ENCODE measurements at places on chromosomes 4 and X.

- no peak for DNase-seq
Measured at GRCh38 chr4:21113496-21114223, 413.4 kb downstream of the PACRGL start.

- no peak for DNase-seq
Measured at GRCh38 chr4:1406981-1407656, 877 bp upstream of the NKX1-1 start.

DNA sequence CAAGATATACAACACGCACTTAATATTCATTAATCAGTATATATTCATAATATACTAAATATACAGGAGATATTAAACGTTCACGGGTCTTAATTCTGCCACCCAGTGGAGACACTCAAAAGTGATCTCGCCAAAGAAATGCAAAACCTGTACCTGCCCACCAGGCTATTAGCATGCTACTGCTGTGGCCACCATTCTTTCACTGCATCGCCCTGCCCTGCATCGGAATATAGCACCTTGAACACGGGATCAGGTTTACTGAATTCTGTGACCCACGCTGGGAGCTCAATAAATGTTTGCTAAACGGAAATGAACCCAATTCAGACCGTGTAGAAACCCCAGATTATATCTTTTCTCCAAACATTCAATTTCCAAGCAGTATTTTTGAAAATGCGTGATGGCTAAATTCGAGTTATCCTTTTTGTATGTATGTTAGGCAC lies 840 bp upstream of the CLCN3 start:
- no peak for DNase-seq

- no peak for DNase-seq
Measured at GRCh38 chrX:6644411-6644810, 109.5 kb upstream of the VCX3A start.

Measured in CD8-positive, alpha-beta memory T cell (primary cell).